ENCODE measurements at places on chromosomes 4 and X.
A peak's percentile ranks its signal among the peaks of the same experiment; 100 is the strongest.

- no peak for DNase-seq
Observed at GRCh38 chr4:13705521-13706041, 78.1 kb upstream of the BOD1L1 start.

- no peak for DNase-seq
Observed at GRCh38 chr4:125620066-125620860, 305.5 kb downstream of the FAT4 start.

DNA sequence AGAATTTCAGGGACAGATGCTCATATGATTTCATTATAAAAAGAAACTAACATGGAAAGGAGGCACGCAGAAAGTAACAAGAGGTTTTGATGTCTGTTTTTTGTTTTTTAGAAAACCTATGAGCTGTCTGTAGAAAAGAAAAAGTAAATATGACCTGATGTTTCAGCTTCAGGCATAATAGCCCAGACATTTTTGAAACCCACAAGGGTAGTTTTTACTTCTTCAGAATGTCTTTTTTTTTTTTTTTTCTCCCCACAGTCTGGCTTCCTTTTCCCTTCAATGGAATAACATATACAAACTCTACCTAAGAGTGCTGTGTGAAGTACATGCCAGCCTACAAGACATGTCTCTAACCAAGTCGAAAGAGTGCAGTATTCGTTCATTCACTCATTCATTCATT, 18.3 kb upstream of the STX18 start:
- DNase-seq = no peak

- DNase-seq = no peak
Observed at GRCh38 chr4:127370604-127371003, 262.2 kb upstream of the INTU start.

DNA sequence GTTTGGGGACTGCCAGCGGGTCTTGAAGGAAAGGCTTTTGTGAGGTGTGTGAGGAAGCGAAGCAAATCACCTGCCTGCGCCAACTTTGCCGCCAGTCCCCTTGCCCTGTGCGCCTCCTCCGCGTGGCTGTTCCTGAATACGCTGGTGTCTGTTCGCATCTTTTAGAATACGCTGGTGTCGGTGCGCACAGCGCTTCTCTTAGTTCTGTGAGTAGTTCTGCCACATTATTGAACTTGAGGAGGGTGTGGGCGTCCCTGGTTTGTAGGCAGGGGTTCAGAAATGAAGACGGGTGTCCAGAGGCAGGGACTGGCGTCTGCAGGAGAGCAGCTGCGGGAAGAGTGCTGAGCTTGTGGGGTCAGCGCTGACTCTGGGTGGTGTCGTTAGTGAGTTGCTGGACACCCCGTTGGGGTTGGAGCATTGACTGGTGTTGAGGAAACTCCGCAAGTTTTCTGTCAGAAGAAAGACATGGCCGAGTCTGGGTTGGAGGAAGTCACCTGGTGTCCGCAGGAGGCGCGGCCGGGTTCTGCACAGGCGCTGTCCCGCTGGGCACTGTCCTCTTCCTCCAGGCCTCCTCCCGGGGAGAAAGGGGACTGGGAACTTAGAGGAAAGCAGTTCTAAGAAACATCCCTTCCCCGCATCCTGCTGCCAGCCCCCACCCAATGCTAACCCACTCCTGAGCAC, 930 bp downstream of the ZNF718 start:
- DNase-seq = peak; percentile 55

GRCh38 chrX:33336783-33337182, 125.4 kb upstream of the DMD start:
- peak; percentile 0 for DNase-seq

- no peak for DNase-seq
Observed at GRCh38 chr4:42588909-42589308, 68.0 kb downstream of the ATP8A1 start.

- no peak for DNase-seq
Observed at GRCh38 chr4:104394406-104395167, 100.1 kb downstream of the CXXC4 start.

DNA sequence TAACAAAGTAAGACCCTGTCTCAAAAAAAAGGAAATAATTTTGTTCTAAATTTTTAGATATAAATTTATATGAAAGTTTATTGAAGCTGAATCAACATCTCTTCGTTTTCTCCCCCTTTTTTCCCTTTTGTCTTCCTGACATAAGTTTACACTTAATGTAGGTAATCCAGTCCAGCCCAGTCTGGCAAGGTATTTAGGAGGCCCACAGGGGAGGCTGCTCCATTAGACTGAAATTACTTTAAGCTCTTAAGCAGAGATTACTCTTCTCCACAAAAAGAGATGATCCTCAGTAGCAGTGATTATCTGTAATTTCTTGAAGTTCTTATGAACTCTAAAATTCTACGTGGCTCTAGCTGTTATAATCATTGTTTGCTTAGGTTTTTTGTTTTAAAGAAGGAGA, 46.0 kb downstream of the ANXA5 start:
- DNase-seq = no peak

DNA sequence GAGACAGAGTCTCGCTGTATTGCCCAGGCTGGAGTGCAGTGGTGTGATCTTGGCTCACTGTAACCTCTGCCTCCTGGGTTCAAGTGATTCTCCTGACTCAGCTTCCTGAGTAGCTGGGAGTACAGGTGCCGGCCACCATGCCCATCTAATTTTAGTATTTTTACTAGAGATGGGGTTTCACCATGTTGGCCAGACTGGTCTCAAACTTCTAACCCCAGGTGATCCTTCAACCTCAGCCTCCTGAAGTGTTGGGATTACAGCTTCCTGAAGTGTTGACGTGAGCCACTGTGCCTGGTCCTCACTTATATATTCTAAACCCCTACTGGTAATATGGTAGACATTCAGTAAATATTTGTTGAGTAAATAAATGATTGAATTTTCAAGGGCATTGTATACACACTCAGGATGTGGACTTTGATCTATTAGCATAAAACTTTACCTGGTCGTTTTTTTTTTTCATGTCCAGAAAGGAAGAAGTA, 33.0 kb downstream of the MTHFD2L start:
- no peak for DNase-seq

DNA sequence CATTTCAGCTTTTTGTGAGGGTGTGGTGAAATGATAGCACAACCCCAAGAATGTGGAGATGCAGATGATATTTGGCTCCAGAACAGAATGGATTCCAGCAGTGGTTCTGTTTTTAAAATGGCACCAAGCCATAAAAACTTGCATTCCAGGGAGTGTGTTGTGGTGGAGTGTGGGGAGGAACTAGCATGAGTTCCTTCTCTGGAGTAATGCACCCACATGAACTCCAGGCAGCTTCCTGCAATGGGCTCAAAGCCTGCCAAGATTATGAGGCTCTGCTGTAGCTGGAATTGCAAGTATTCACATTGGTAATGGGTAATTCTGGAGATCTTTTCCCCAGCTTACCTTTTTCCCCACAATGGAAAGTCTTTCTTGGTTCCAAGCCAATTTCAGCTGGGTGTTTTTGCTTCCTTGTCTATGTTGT, 161.4 kb downstream of the RAB28 start:
- no peak for DNase-seq

DNA sequence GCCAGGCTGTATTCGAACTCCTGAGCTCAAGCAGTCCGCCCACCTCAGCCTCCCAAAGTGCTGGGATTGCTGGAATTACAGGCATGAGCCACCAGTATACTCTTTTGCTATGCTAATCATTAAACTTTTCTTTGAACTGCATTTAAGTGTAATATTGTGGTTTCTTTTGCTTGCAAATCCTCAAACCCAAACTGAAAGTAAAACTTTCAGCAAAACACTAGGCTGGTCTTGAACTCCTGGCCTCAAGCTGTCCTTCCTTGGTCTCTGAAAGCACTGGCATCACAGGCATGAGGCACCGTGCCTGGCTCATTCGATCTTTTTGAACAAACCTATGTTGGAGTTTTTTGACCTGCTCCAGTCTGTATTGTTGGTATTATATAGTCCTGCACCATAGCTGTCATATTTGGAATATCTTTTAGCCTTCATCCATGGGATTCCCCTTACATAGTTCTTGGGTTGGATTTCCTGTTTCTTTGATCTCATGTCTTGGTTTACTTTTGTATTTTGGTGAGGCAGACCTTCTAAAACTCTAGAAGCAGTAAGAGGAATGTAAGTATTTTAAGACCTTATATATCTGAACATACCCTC, 34.1 kb downstream of the MOB1B start:
- DNase-seq = no peak

- no peak for DNase-seq
Observed at GRCh38 chrX:23331701-23332100, 2.9 kb upstream of the PTCHD1 start.

- DNase-seq = no peak
Observed at GRCh38 chr4:162582180-162582579, 418.4 kb upstream of the FSTL5 start.

- DNase-seq = no peak
Observed at GRCh38 chrX:43865791-43866190, 16.5 kb downstream of the MAOB start.

DNA sequence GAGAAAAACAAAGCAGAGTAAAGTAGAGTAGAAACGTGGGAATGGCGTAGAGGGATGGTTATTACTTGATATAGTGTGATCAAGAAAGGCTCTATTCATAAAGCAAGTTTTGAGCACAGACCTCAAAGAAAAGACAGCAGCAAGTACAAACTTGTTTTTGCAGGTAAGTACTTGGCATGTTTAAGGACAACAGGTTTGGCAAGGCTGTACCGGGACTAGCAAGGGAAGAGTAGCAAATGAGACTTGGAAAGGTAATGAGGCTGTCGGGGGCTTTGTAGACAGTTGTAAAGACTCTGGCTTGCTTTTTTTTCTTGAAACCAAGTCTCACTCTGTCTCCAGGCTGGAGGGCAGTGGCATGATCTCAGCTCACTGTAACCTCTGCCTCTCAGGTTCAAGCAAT, 40.9 kb downstream of the NEK1 start:
- no peak for DNase-seq

GRCh38 chr4:156659983-156660382, 311.6 kb downstream of the PDGFC start:
- DNase-seq = no peak

DNA sequence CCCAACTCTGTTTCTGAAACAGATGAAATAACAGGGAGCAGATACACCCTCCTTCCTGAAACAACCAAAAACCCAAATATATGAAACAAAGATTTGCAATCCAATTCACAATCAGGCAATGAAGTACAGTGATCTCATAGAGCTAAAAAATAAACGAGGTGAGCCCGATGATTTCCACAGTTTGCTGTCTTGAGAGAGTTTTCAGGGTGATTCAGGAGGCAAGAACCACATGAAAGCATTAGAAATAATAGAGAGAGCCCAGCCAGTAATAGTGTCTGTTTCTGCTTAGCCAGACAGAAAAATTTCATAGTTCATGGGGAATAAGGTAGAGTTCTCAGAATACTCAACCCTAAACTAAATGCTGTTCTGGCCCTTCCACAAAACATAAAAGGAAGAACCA, 296.2 kb downstream of the PDHA2 start:
- no peak for DNase-seq

- DNase-seq = no peak
Observed at GRCh38 chr4:7206911-7207567, 14.7 kb downstream of the SORCS2 start.

DNA sequence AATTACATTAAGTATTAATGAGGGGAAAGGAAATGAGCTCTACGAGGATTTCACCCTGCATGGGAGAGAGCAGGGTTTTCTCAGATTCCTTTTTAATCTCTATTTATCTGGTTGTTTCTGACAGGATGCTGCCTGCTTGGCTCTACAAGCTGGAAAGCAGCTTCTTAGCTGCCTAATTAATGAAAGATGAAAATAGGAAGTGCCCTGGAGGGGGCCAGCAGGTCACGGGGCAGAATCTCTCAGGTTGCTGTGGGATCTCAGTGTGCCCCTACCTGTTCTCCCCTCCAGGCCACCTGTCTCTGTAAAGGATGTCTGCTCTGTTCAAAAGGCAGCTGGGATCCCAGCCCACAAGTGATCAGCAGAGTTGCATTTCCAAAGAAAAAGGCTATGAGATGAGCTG, 113.7 kb downstream of the PARM1 start:
- no peak for DNase-seq

DNA sequence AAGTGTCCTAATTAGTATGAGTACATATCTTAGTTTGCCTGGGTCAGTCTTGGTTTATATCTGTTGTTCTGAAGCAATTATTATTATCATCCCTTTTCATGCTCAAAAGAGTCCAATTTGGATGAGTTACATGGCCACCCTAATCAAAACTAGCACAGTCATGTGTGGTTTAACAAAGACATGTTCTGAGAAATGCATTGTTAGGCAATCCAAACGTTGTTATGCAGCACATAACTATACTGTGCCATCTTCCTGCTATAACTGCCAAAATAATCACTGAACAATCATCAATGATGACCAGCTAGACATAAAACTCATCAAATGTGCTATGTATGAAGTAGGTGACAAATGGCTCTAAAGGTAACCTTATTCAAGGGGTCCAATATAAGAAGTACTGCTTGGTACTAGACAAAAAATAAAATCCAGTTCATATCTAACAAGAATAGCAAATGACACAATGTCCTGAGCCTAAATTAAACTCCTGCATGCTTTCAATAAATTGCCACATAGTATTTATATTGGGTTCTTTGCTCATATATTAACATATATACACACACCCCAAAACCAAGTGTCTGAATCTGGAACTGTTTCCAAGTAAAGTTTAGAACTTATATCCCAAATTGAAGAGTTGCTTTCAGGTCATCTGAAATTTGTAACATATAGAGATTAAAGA, 41.9 kb downstream of the CNOT6L start:
- DNase-seq = no peak

DNA sequence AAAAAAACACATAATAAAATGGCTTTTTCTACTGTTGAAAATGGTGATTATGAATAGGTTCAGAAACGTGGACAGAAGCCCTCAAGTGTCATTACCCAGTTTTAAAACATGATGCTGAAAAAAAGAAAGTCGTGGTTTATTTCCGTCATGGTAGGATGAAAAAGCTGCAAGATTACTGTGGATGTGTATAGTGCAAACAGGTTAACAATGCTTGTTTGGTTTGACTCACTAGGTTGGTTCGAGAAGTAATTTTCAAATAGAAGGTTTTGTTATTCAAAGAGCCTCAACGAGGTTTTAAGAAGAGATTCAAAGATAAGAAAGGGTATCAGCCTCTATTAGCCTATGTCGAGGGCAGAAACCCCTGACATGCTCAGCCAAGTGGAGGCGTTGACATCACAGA, 2.5 kb upstream of the RXFP1 start:
- no peak for DNase-seq

DNA sequence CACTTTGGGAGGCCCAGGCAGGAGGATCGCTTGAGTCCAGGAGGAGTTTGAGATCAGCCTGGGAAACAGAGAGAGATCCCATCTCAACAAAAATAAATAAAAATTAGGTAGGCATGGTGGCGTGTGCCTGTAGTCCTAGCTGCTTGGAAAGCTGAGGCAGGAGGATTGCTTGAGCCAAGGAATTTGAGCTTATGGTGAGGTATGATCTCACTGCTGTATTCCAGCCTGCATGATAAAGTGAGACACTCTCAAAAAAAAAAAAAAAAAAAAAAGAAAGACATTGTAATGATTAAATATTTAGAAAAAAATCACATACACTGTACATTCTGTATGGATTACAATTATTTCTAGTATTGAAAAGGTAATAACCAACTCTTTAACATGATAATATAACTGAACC, 87.1 kb downstream of the SLIT2 start:
- no peak for DNase-seq

- no peak for DNase-seq
Observed at GRCh38 chr4:15982842-15983524, 20.0 kb upstream of the FGFBP2 start.

- DNase-seq = no peak
Observed at GRCh38 chr4:7876201-7876875, 63.3 kb downstream of the AFAP1 start.

- DNase-seq = no peak
Observed at GRCh38 chr4:114636192-114636935, 37.8 kb downstream of the UGT8 start.

GRCh38 chr4:38091636-38092035, 131.4 kb downstream of the PTTG2 start:
- DNase-seq = no peak

All from suppressor macrophage treated with lipopolysaccharide for 1 hour (primary cell).